Dorsolateral prefrontal cortex (tissue), 122 donors: ENCODE measurements at places on chromosomes 3 and 15. TPM values are rescaled to one million over a fixed set of nuclear protein-coding genes. Genes with fewer than 3 reads are reported as not detected.

The STAC gene
- not detected for total RNA-seq

The LRRIQ4 gene
- 0.67 TPM for total RNA-seq

The IL20RB gene
- 1.1 TPM for total RNA-seq

The AADACL2 gene
- total RNA-seq = not detected

The DHFR2 gene
- total RNA-seq = 7.7 TPM
